ENCODE measurements at places on chromosomes 3 and 15.
A peak's percentile ranks its signal among the peaks of the same experiment; 100 is the strongest.

GRCh38 chr15:42137461-42138261 is 18.8 kb downstream of the PLA2G4F start:
- no peak for DNase-seq

- DNase-seq, result no peak
Measured at GRCh38 chr3:74423867-74424266, 190.6 kb downstream of the CNTN3 start.

DNA sequence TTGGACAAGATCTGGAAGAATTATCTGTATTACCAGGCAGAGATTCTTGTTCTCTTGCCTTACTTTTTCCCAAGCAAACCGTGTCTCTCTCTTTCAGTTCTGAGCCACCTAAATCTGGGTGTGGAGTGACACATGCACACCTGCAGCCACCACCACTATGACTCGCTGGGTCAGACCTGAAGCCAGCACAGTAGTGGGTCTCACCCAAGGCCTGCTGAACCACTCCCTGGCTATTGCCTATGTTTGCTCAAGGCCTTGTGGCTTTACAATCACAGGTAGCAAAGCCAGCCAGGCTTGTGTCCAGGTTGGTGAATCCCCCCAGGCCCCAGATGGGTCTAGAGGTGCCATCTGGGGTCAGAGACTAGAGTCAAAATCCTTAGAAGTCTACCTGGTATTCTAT is 28.7 kb upstream of the COPB2 start:
- DNase-seq, result no peak

GRCh38 chr3:24496529-24497482 is 2.2 kb upstream of the THRB start:
- DNase-seq, result peak; percentile 78

GRCh38 chr3:55686426-55687254 is 199.5 kb upstream of the WNT5A start:
- no peak for DNase-seq

DNA sequence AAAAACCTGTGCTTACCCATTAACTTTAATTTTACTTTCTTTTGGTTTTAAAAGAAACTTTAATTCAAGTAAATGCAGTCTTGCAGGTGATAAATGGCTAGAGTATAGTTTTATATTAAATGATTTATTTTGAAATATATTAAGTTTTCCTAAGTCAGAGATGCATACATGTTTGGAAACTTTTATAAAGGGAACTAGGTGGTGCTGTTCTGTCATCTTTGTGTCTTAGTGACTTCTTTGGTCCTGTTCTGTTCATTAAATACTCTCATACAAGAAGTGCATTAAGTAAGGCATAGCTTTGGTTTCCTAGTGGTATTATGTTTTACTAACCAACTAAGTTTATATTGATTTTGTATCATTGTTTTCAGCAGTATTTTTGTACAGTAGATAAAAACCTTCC is 15.6 kb downstream of the CADM2 start:
- DNase-seq, result no peak

DNA sequence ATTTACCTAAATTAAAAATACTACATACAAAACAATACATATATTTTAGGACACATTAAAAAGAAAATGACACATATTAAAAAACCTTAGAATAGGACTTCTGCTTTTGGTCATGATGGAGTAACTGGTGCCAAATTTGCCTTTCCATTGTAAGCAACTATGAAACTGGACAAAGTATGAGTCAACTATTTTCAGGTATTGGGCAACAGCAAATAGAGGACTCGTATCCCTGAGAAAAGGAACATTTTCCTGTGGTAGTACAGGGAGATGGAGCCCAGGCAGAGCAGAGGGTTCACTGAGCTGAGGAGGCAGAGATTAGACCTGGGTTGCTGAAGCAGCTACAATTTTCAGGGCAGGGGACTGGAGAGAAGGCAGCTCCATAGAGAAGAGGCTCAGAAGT is 14.7 kb downstream of the CCR1 start:
- no peak for DNase-seq

DNA sequence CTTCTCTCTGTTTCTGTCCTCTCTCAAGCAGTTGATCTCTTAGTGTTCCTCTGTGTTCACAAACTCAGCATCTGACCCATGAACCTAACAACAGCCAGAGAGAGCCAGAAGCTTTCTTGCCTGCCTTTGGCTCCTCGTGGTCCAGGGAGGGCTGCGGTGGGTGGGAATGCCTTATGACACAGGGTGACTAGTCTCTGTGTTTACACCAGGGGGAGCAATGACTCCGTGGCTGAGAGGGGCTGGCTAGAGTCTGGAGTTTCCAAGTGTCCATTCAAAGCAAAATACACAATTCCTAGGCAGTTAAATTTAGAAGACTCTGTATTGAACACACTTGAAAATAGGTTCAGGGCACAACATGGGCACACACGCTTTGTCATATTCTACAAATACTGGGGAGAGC is 370.0 kb upstream of the FRG2C start:
- peak; percentile 2 for DNase-seq

DNA sequence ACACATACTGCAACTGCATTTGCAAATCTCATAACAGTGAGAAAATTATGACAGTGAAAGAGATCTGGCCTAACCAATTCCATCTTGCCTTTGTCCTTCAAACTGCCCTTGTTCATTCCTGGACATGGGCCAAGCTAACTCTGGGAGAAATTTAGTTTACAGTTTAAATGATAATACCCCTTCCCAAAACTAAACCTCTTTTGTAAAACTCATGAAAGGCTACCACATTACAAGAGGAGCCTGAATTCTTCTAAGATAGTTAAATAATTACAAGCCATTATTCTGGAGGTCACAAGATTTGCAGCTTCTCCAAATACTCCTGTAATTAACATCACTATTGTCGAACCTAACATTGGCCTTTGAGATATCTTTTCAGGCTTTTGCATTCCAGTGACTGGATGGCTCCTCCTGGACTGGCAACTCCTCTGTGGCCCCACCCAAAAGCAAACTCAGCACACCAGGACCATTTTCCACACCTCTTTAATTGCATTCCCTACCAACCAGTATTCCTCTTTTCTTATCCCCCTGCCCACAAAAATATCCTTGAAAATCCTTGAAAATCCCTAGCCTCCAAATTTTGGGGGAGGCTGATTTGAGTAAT is 8.8 kb upstream of the FAM240A start:
- DNase-seq, result no peak

DNA sequence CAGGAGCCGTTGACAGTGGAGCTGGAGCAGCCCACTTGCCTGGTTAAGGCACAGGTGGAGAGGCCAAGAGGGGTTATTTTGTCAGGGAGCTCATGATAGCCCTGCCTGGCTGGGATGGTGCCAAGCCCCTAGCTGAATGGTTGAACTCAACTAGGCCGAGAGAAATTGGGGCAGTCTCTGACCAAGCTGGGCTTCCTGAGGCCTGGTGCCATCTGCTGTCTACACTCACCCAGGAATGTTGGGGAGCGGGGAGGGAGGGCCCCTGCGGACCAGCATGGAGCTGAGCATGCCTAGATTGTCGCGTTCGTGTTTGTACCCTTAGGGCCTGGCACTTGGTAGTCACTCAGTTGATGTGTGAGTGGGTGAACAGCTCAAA is 1.2 kb downstream of the BRPF1 start:
- no peak for DNase-seq

- DNase-seq, result peak; percentile 92
Measured at GRCh38 chr15:74835312-74835823, 7.6 kb downstream of the ULK3 start.

GRCh38 chr3:58520403-58521335 is 16.3 kb downstream of the ACOX2 start:
- DNase-seq, result no peak

- no peak for DNase-seq
Measured at GRCh38 chr15:51024735-51025453, 69.8 kb downstream of the TNFAIP8L3 start.

GRCh38 chr3:124526601-124527000 is 203.7 kb upstream of the UMPS start:
- no peak for DNase-seq

DNA sequence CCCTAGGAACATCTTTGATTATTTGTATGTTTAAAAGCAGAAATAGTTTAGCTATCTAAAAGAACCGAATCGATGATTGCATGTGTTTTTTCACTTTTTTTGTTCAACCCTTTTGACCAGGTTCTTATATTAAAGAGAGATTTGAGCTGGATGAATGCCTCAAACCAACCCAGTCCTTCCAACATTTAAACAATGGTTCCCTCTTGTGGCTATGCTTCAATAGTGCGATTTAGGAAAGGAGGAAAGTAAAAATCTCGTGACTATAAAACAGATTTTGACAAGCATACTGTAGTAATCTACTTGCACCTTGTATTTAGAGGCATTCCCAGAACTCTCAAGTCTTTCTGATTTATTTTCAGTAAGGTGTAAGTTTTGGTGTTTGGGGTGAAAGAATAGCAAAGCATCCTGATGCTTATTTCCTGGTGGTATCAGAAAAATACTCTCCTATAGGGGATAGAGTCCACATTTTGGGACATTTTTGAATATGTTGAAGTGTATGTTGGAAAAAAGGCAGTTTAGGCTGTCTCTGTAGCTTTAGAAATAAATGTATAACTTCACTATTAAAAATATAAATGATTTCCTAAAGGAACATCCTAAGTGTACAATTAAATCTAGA is 159.6 kb upstream of the KCNH8 start:
- DNase-seq, result peak; percentile 54

GRCh38 chr3:50689558-50689957 is 14.8 kb downstream of the DOCK3 start:
- DNase-seq, result no peak

DNA sequence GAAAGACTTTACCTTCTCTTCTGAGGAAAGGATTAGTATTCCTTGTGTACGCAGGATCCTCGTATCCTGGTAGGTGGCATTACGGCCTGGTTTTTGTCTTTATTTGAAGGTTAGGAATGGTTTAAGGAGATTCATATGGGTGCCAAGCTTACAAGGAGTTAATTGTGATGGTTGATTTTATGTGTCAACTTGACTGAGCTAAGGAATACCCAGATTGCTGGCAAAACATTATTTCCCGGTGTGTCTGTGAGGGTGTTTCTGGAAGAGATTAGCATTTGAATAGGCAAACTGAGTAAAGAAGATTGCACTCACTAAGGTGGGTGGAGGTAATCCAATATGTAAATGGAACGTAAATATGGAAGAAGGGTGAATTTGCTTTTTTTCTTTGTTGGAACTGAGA is 44.4 kb upstream of the ABI3BP start:
- no peak for DNase-seq

- no peak for DNase-seq
Measured at GRCh38 chr3:43028678-43029490, 49.8 kb downstream of the GASK1A start.

DNA sequence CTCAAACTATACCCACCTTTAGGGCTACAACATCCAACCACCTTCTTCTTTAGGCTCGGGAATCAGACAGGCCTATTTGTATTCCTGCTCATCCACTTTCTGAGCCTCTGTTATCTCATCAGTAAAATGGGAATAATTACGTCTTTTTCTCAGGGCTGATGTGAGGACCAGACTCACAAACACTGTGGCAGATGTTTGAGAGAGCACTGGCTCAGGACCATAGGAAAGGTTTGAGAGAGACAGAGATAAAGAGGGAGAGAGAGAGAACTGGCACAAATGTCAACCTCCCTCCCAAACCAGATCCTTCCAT is 4.8 kb upstream of the DAPK2 start:
- DNase-seq, result no peak

GRCh38 chr15:37099319-37100108 is 835 bp downstream of the MEIS2 start:
- peak; percentile 71 for DNase-seq

DNA sequence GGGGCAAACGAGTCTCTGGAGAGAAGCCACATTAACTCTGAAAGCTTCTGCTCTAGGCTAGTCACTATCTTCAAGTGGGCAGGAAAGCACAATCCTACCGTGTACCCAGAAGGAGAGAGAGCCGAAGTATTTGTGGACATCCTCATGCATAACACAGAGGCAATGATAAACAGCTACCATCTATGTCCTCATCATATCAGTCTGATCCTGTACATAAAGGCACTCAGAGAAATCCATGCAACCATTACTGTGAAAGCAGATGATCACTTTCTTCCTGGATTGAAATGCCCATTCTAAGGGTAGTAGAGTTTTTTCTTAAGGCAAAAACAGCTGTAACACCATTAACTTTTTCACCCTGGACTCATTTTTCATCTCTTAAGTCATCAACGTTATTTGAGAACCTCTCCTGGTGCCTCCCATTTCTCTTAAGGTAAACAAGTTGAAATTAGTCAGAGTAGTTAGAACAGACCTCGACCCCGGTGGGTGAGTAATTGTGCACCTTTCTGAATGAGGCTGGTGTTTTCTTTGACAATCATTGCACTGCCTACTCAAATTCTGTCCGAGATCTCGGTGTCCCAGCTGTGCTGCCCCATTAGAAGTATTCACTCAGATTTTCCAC is 327.4 kb downstream of the SHQ1 start:
- peak; percentile 13 for DNase-seq

- peak; percentile 48 for DNase-seq
Measured at GRCh38 chr15:55108858-55109518, 87.8 kb downstream of the RSL24D1 start.

DNA sequence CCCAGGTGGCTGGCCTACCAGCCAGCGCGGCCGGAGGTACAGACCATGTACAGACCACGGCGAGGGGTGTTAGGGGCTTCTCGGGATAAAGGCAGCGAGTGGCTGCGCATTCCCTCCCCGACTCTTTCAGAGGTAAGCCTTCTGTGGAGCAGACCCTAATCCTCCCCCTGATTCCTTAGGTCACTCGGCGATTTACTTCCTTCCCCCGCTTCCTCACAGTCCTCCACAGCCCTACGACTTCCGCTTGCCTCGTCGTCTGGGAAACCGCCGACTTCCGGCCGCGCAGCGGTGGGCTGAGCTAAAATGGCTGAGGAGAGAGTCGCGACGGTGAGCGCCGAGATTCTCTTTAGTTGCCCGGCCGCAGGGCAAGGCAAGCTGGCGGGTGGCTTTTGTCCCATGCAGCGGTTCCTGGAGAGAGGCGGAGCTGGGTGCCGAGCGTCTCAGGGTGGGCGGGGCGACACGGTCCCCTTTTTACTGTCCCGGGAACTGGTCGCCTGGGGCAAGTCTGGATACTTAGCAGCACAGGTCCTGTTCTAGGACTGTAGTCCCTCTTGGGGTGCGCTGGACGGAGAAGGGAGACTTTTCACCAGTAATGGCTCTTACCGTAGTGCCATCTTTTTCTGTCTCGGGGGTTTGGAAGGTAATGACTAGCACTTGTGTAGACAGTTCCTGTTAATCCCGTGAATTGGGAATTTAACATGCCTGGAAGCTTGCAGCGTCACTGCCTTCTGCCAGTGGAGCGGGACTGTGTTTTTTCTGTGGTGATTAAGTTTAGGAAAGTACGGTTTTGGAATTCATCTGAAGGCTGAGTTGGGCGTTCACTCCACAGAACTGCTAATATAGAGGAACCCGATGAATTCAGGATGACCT is at the start of the genes BBS4 and HIGD2B:
TSS of gene BBS4 (plus strand) at position 283 of the 870 bp plus-strand sequence. CDS start at position 304, 21 bp downstream.
TSS of gene HIGD2B (minus strand) at position 258 of the 870 bp plus-strand sequence. CDS start 9,808 bp downstream, outside the sequence.
- DNase-seq, result peak; percentile 97

GRCh38 chr3:43735618-43736017 is 44.9 kb downstream of the ABHD5 start:
- DNase-seq, result no peak

- DNase-seq, result no peak
Measured at GRCh38 chr15:79965846-79966630, 5.0 kb downstream of the BCL2A1 start.

DNA sequence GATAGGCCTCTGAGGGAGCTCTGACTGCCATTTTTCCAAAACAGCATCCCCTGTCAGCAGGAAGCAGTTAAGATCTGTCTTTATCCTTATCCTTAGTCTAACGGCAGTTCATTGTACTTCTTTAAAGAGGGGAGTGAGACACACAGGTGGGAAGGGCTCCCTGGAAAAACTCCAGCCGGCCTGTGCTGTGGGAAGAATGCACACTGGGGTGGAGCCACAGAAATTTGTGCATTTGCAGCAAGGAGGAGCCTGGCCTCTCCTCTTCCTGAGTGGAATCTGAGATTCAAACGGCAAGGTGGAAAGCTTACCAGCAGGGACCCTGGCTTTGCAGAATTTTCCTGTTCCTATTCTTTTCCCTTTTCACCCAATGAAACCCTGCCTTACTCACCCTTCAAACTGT is 1209.4 kb downstream of the ROBO2 start:
- DNase-seq, result no peak
